Occipital lobe (tissue), 3 donors: ENCODE measurements at places on chromosomes 2 and 18. TPM values are rescaled to one million over a fixed set of nuclear protein-coding genes. Genes with fewer than 3 reads are reported as not detected.

GRCh38 chr2:36710858-36711515, 14.5 kb downstream of the VIT start:
- no peak for DNase-seq

GRCh38 chr2:27251766-27252165, 11.1 kb downstream of the SLC30A3 start:
- no peak for DNase-seq

DNA sequence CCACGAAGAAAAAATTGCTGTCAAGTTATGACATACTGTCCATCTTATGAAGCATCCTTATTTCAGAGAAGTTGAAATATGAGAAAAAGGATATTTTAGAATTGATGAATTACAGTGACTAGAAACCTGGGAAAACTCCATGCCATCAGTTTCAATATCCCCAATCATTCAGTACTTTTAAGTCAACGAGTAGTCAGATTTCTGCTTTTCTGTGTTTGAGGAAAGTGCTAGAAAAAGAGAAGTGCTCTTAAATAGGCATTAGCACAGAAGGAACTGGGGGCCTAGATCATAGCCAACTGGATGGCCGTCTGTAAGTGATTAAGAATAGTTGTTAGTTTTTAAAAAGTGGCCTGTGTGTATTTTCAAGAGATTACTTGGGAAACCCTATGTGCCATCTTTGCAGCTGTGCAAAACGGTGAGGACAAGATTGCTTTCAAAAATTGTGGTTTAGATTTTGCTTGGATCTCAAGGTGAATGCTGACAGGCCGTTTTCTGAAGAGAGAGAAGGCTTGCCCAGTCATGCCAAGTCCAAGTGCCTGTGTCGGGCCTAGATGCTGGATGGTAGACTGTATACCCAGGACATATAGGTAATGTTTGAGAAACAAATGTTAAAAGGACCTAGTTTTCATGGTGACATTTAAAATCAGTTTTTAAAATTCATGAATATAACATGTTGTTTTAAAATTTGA, 5.1 kb downstream of the NEDD4L start:
- no peak for DNase-seq

- no peak for DNase-seq
Observed at GRCh38 chr2:1586923-1587840, 157.1 kb downstream of the PXDN start.

GRCh38 chr2:187395276-187396015, 52.6 kb downstream of the CALCRL start:
- no peak for DNase-seq

DNA sequence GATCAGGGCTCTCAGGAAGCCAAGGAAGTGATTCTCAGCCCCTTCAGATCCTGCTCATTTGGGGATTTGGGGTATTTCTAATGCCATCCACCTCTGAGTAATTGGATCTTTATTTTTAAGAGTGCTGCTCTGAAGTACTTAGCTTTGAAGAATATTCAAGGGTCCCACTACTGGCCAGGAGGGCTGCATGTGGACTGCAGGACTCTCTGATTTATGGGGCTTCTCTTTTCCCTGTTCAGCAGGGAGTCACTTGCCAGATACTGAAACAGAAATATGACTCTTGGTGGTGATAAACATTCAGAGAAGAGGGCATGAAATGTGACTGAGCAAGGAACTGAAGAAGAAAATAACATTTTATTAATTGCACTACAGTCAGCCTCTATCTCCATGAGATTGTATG, 138.5 kb downstream of the MTX2 start:
- DNase-seq: no peak

- DNase-seq: no peak
Observed at GRCh38 chr18:4130734-4131719, 324.1 kb downstream of the DLGAP1 start.

The HOXD11 gene
- not detected for total RNA-seq
